ENCODE measurements at places on chromosomes 2 and 18. TPM values are rescaled to one million over a fixed set of nuclear protein-coding genes. Genes with fewer than 3 reads are reported as not detected.

Gene RAX
- total RNA-seq = not detected

Gene METTL5
- total RNA-seq = 56.2 TPM

Gene MAPK4
- not detected for total RNA-seq

Gene MGAT5
- 18.0 TPM for total RNA-seq

Gene REG1B
- total RNA-seq = not detected

Gene ABCA12
- total RNA-seq = under 0.01 TPM

Gene SERPINB5
- not detected for total RNA-seq

Gene PROKR1
- not detected for total RNA-seq

Gene C1QL2
- total RNA-seq = not detected

Gene RUFY4
- total RNA-seq = not detected

Gene BUB1
- 68.6 TPM for total RNA-seq

Gene GCKR
- not detected for total RNA-seq

Gene TGFA
- total RNA-seq = not detected

Gene ANKRD62
- total RNA-seq = not detected

Gene PRKAG3
- not detected for total RNA-seq

Gene TXNDC2
- total RNA-seq = under 0.01 TPM

Gene ASXL3
- 0.59 TPM for total RNA-seq

Gene DNPEP
- total RNA-seq = 69.4 TPM

Gene ANXA4
- total RNA-seq = 26.2 TPM

Gene XDH
- total RNA-seq = 1.1 TPM

Gene POTEI
- not detected for total RNA-seq

Gene C2orf72
- 0.20 TPM for total RNA-seq

Gene CTNNA2
- not detected for total RNA-seq

Measured in subcutaneous preadipocyte (primary cell).